ENCODE measurements at places on chromosomes 2 and 18.

- DNase-seq: no peak
Observed at GRCh38 chr2:75100011-75100800, 99.1 kb downstream of the TACR1 start.

- no peak for DNase-seq
Observed at GRCh38 chr2:7077660-7078267, 160.6 kb downstream of the RNF144A start.

DNA sequence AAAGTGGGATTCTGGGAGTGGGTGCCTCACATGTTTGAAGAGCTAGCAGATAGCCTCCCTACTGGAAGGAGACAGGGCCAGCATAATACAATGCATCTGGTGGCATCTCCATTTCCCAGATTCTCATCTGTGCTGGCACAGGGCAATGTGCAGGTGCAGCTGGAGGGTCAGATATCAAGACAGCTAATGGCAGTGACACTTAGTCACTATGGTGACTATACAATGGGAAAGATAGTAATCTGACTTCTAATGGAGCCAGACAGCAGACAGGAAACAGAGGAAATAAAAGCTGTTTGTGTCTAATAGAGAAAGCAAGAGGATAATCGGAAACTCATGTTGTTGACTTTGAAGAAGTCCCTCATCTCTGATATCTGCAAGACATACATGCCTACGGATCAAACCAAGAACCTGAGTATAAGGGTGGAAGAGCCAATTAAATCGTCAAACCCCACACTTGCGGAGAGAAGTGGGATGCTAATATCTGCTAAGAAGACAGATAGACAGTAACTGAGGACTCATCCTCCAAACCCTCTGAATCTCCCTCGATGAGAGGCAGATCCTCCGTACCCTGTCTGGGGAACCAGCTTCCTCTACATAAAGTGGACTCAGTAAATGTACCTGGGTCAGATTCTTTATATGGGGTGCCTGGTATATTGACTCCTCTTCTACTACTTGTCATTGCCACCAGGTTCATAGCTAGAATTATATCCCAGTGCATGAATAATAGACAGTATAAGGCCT is 692.7 kb downstream of the SOCS6 start:
- DNase-seq: no peak

DNA sequence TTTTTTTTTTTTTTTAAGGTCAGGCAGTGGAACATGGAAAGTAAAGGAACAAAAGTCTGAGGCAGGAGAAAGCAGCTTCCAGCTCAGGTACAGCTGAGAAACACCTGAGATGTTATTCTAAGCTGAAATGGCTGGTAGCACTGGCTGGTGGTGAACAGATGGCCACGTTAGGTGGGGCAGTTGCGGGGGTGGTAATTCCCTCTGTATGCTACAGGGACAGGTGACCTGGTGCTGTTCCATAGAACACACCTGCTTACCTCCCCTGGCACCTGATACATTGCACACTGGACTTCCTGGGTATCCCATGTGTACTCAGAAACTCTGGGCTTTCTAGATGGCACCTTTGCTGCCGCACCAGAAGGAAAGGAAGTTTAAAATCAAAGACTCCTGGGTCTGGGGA is 333.3 kb downstream of the SLC8A1 start:
- DNase-seq: no peak

GRCh38 chr2:70771446-70771845 is 3.4 kb upstream of the ADD2 start:
- DNase-seq: no peak

DNA sequence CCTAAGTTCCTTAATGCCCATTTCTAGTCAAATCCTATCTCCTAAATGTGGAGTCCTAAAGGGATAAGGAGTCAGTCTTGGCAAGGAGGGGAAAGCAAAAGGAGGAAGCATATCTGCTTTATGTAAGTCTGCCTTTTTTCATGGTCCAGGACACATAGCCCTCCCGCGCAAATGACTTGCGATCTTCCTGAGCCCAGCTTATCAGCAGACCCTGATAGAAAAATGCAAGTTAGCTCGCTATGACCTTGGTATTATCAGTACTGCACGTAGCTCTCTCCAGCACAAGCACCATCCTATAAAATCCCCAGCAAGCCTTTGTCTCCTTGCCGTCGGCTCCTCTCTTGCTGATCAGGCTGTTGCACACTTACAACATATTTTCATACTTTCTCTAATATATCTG is 281.4 kb upstream of the KCNH7 start:
- no peak for DNase-seq

DNA sequence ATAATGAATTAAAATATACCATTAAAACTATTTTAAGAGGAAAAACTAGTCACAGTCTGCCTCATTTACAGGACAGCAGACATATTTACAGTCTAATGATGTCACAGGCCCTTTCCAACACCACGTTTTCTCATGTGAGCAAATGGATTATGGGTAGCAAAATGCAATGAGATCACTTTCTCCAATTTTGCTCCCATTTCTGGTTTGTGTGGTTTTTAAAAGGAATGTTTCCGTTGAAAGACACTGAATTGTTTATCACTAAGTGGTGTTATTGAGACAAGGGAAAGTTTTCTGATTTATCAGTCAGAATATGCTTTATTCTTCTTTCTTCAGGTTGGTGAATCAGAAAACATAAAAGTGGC is 11.4 kb upstream of the NR4A2 start:
- DNase-seq: no peak
